ENCODE measurements at places on chromosomes 2 and 18. TPM values are rescaled to one million over a fixed set of nuclear protein-coding genes. Genes with fewer than 3 reads are reported as not detected.

- DNase-seq = no peak
Measured at GRCh38 chr2:47043142-47043890, 111.8 kb downstream of the STPG4 start.

DNA sequence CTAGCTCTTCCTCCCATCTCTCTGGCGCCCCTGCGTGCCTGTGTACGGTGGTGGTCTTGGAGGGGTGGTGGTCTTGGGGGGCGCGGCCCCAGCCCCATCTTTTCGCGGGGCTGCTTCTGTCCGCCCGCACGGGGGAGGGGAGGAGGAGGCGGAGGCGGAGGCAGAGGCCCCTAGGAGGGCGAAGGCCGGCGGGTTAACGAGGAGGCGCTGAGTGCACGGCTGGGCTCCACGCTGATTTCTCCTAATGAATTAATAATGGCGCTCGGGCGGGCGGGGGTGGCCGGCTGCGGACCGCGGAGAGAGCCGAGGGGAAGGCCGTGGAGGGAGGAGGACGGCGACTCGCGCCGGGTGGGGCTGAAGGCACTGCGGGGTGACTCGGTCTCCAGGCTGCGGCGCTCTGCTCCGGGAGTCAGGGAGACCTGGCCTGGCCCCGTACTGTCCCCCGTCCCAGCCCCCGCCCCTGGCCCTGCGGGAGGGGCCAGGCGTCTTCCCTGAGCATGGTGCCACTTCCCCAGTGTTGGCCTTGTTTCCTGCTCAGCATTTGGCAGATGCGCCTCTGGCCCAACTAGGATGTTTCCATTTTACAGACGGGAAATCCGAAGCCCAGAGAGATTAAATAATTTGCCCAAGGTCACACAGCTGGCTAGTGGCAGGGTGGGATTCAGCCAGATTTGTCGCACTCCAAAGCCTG lies 6.0 kb downstream of the GAREM2 start:
- DNase-seq = no peak

DNA sequence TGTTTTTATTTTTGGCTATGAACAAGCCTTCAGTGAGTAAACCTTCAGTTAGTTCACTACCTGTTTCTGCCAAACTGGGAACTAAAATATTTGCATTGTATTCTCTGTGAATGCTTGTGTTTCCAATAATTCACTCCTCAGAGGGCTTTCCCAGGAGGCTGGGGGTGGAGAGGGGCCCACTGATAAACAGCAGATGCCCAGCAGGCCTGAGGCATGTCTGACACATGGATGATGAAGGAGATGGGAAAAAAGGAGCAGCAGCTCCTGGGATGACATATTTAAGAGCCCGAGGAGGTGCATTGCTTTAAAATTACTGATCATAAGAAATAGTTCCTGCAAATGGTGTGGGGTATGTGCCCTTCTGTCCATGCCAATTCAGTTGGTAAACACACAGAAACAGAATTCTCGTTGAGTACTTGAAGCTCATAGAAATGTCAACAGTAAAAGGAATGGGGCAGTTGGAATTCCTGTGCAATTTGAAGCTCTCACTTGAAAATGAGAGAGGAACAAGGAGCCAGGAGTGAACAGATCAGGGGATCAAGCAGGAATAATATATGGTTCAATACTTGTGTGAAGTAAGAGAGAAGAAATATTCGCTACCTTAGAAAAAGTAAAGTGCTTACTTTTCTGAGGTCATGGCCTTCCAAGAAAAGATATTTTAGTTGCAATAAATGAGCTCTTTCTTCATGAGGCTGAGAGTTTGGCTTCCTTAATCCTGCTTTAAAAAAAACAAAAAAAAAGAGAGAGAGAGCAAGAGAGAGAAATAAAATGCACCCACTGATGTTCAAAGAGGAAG lies 22.0 kb upstream of the HNMT start:
- DNase-seq = no peak

GRCh38 chr2:7774481-7774880 lies 857.3 kb downstream of the RNF144A start:
- no peak for DNase-seq

DNA sequence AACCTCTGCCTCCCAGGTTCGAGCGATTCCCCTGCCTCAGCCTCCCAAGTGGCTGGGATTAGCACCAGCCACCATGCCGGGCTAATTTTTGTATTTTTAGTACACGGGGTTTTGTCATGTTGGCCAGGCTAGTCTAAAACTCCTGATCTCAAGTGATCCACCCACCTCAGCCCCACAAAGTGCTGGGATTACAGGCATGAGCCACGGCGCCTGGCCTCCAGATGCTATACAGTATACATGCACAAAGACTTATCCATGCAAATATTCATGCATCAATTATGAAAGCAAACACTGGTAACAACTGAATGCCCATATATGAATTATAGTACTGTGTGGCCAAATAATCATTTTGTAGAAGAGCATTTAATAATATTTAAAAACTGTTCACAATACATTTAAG lies 36.0 kb upstream of the SOS1 start:
- no peak for DNase-seq

DNA sequence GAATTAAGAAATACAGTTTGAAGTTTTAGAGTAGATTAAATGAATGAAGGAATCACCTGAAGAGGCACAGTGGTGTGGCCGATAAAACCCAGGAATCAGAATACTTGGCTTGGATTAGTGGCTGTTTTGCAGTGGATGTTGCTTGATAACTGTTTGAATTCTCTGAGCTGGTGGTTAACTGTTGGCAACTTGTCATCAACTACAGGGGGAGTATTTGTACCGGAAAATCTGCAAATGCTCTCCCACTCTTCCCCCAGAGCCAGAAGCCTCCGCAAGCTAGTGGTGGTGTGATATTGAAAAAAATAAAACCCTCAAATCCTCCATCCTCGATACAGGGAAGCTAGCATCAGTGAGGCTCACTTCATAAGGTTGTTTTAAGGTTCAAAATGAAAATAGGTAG lies 326.7 kb downstream of the DPP10 start:
- no peak for DNase-seq

DNA sequence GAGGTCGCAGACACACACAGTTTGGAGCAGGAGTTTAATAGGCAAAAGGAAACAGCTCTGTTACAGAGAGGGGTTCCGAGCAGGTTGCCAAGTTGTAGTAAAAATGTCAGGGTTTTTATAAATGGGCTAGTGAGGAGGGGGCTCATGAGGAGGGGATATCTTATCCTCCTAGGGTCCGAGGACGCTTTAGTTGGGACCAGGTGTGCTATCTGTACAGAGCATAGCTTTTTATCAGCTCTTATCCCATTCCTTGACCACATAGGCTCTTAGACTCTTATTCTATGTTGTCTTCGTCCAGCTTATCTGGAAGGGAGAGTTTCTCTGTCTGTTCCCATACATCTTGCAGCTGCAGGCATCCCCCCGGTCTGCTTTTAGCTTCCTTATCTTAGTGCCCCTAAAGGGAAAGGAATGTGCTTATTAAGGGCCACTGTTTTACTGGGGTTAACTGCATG lies 44.7 kb downstream of the PDK1 start:
- DNase-seq = no peak

GRCh38 chr18:6650747-6651146 lies 78.8 kb upstream of the ARHGAP28 start:
- DNase-seq = no peak

DNA sequence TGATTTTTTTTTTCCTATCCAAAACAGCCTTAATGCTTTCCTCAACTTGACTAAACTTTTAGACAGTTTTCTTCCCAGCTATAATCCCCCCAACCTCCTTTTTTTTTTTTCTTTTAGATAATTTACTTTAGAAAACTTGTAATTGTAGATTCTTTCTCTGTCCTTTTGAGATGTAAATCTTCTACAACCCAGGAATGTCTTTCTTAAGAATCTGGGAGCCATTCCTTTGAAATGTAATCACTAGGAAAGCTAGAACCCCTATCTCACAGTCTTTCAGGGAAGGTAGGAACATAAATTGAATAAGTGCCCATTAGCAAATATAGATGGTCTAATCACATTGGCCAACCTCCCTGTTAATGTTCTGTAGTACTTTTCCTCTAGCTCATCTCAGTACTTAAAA lies 285.4 kb downstream of the NUP35 start:
- DNase-seq = no peak

GRCh38 chr2:201248288-201248844 lies 12.0 kb upstream of the CASP8 start:
- DNase-seq = no peak

GRCh38 chr2:201444746-201445465 lies 6.4 kb downstream of the TRAK2 start:
- DNase-seq = no peak

DNA sequence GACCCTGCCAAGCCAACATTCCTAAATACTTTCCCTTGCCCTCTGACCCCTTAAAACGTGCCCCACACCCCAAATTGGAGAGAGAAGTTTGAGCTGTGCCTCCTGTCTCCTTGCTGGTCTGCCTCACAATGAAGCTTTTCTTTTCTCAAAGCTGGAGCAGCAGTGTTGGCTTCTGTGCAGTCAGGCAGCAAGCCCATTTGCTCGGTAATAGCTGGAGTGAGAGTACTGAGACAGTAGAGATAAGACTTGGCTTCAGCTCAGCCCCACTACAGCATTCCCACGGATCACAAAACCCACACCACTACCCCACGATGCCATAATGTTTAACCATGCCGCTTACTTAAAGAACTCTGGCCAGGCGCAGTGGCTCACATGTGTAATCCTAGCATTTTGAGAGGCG lies 73.0 kb downstream of the NCAPH start:
- no peak for DNase-seq

DNA sequence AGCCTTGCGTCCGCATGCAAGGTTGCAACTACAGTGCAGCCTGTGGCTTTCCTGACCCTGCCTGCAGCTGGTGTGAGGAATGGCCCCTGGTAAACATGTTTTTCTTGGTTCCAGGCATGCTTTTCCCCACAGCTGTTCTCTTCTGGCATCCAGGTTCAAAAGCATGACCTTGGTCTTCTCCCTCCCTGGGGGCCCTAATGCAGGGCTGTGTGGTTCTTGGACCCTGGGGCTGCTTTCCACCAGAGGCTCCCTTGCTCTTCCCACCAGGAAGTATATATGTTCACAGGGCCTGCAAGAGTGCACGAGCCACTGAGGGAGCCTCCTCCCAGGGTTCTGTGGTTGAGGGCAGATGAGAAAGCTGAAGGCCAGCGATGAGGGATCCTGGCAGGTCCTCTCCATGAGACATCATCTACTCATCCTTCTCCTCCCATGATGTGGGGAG lies 125.9 kb downstream of the BCL2L11 start:
- DNase-seq = no peak

DNA sequence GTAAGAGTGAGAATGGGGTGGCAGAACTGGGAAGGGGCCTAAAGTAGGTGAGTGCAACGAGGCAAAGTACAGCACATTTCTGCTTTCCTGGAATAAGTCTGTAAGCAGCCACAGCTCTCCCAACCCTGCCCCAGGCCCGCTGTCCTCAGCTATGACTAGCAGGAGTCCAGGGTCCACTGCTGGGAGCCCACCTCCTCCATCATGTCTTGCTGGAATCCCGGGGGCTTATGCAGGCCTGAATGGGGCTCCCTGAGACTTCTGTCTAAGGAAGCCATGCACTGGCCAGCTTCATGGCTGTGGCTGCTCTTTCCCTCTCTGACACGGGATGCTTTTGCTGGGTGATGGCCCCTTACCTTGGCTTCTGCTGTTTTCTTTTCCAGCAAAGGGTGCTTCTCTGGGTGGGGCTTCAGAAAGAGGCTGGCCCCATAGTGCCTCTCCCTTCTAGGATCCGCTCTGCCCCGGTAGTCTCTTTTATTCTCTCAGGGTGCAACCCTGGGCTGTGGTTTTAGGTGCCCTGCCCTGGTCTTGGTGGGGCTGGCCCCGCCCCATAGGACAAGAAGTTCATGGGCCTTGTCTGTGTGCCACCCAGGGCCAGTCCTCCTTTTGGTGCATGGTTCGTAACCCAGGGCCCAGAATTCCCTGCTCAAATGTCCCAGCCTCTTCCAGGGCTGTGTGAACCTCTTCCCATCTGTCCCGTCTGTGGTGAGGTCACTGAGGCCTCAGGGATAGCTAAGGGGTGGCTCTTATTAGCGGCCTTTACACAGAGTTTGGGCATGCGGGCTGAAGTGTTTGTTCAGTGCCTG lies 33.8 kb upstream of the POLE4 start:
- no peak for DNase-seq

- no peak for DNase-seq
Measured at GRCh38 chr2:191150600-191151330, at the start of gene STAT4. STAT4 (minus strand) TSS chr2:191150994; CDS start chr2:191148203, 2,791 bp downstream.

- no peak for DNase-seq
Measured at GRCh38 chr2:172246649-172247048, 143.9 kb upstream of the DLX2 start.

GRCh38 chr2:75500633-75501032 lies 60.1 kb downstream of the EVA1A start:
- no peak for DNase-seq

REG3A gene
- total RNA-seq = not detected

LRRTM1 gene
- total RNA-seq = 11.4 TPM

PID1 gene
- 36.7 TPM for total RNA-seq

PDE11A gene
- 1.2 TPM for total RNA-seq

Measured in frontal cortex (tissue), 4 donors.